ENCODE measurements at places on chromosomes 1 and 21.

GRCh38 chr1:222750651-222751050 lies 13.6 kb downstream of the FAM177B start:
- H3K4me3 ChIP-seq = no peak overlapping the region
- DNase-seq = no peak
- no peaks in the 10 kb centered on the region for H3K27me3 ChIP-seq
- no peak overlapping the region for H3K27ac ChIP-seq
- peaks cover 7% of the 10 kb centered on the region for H3K4me1 ChIP-seq

DNA sequence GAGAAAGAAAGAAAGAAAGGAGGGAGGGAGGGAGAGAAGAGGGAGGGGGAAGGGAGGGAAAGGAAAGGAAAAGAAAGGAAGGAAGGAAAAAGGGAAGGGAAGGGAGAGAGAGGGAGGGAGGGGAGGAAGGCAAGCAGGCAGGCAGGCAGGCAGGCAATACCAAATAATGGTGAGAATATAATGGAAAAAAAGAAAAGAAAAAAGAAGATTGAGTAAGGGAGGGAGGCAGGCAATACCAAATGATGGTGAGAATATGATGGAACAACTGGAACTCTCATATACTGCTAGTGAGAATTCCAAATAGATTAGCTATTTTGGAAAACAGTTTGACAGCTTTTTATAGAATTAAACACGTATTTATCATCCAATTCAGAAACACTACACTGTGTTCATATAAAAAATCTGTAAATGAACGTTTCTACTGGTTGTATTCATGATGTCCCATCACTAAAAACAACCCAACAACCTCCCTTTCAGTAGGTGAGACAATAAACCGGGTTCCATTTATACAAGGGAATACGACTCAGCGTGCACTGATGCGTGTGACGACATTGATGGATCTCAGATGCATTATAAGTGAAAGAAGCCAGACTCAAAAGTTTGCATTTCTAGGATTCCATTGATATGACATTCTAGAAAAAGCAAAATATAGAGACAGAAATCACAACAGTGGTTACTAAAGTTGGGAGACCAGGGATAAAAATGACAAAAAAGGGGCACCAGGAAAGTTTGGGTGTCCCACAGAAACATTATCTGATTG lies 226.4 kb downstream of the DSCAM start:
- DNase-seq = no peak
- H3K4me3 ChIP-seq = no peak overlapping the region
- no peaks in the 10 kb centered on the region for H3K36me3 ChIP-seq
- no peaks in the 10 kb centered on the region for H3K4me1 ChIP-seq
- no peaks in the 10 kb centered on the region for H3K27me3 ChIP-seq
- no peak overlapping the region for H3K27ac ChIP-seq

- H3K4me3 ChIP-seq = no peak overlapping the region
- H3K36me3 ChIP-seq = no peaks in the 10 kb centered on the region
- H3K27me3 ChIP-seq = peaks cover 59% of the 10 kb centered on the region
These were observed 72.5 kb downstream of the RRAGC start for GRCh38 chr1:38787041-38787440.

DNA sequence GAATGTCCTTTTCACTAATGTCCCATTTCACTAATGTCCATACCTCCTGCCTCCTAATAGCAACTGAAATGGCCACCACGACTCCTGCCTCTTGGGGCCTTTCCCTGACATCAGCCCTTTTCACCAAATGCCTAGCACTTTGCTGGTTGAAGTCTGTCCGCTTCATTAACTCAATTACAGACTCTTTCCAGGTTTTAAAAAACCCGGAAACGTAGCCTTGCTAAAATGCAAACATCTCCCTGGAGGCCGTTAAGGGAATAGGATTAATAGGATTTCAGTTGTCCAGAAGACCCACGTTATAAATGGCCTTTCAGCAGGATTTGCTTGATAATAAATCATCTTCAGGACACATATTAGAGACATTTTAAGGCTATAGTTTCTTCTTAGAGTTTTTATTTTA lies 25.7 kb upstream of the ERO1B start:
- no peaks in the 10 kb centered on the region for H3K36me3 ChIP-seq
- H3K27me3 ChIP-seq = no peaks in the 10 kb centered on the region
- no peaks in the 10 kb centered on the region for H3K4me1 ChIP-seq
- no peak overlapping the region for H3K27ac ChIP-seq
- no peak for DNase-seq

Measured in spleen (tissue), 13 donors.